ENCODE measurements at places on chromosomes 2 and 18.

DNA sequence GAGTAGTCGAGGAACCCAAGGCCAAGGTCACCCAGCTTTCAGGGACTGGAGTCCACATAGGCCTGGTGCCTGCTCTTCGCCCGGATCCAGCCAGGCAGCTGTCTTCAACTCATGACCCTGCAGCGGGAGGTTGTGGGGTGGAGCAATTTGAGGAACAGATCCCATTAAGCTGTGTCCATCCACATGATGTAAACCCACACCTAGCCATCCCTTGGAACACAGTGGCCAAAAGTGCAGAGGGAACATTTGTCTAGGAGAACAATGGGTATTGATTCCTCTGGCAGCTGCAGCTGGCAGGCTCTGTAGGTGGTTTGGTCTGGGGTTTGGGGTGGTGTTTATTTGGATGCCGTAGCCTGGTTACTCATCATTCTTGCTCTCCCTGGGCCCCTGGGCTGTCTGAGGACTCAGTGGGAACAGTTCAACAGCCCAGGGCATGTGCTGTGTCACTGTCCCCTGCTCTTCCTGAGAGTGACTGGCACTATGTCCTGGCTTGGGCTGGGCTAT, 99.4 kb downstream of the TFCP2L1 start:
- DNase-seq, result no peak

DNA sequence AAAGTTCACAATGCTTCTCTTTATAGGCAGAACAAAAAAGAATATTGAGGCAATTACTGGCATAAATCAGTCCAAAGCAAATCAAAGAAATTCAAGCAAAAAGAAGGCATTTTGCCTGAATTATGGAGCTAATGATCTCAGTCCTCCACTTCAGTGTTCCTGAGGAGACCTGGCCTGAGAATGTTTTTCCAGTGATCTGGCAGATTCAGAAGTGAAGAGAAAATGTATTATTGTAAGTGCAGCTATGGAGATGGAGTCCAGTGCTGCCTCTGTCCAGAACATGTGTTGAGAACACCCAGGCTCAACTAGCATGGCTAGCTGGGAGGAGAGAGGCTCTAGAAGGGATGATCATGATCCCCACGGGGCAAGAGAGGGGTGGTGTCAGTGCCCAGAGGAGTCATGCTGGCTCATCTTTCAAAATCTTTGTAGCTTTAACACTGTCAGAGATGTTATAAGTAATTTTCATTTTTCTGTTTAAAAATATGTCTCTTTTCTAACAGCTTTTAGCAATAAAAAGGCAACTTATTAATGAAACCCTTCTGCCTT, 367.0 kb upstream of the RAB12 start:
- DNase-seq, result no peak

- DNase-seq, result no peak
Measured at GRCh38 chr2:43051338-43051737, 175.1 kb downstream of the ZFP36L2 start.

DNA sequence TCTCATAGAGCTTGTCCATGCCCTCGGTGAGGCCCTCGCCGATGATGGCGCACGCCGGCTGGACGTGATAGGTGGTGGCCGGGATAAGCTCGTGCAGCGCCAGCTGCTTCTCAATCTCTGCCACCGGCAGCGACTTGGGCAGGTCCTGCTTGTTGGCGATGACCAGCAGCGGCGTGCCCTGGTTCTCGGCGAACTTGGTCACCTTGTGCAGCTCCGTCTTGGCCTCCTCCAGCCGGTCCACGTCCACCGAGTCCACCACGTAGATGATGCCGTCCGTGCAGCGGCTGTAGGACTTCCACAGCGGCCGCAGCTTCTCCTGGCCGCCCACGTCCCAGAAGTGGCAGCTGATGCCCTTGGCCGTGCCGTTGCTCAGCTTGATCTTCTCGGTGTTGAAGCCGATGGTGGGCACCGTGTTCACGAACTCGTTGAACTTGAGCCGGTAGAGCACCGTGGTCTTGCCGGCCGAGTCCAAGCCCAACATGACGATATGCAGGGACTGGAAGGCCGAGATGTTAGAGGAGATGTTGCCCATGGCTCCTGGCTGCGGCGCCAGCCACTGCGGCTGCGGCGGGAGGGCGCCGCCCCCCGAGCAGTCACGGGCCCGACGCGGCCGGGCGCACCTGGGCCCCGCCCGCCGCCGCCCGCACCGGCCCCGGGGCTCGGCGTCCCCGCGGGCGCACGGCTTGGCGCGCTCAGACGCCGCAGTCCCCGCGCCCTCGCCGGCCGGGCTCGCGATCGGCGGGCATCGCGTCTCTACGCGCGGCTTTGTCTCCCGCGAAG, 636 bp downstream of the ARL4C start:
- peak; percentile 31 for DNase-seq

GRCh38 chr18:8029061-8029460, 461.9 kb downstream of the PTPRM start:
- DNase-seq, result no peak

DNA sequence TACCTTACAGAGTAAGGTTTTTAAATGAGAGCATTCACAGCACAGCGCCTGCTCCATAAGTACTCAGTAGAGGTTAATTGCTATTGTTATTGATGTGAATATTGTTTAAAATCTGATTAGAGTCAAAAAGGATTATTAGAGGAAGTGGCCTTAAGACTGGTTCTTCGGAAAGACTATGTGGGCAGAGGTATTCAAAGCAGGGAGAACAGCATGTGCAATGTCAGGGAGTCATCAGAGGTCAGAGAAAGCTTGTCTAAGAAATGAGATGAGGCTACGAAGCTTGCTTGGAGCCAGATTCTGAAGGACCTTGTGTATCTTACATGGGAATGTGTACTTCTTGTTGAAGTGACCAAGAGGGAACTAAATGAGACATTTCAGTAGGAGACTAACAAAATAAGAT, 49.8 kb downstream of the PMS1 start:
- DNase-seq, result no peak

DNA sequence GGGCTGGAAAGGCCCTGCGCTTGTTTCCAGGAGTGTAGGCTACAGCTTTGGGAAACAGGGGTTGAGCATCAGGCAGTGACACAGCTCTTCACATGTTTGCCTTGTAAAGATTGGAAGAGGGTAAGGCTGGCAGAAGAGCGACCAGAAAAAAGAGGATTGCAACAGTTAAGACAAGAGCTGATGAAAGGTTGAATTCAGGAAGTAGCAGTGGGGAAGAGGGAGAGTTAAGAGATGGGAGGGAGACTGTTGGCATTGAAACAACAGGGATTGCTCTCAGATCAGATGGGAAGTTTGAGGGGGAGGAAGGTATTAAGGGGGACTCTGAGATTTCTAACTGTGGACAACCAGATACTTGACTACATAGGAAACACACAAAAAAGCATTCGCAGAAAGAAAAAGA, 96.9 kb downstream of the CTAGE1 start:
- DNase-seq, result no peak

GRCh38 chr2:224646242-224646846, 61.2 kb upstream of the CUL3 start:
- DNase-seq, result no peak

DNA sequence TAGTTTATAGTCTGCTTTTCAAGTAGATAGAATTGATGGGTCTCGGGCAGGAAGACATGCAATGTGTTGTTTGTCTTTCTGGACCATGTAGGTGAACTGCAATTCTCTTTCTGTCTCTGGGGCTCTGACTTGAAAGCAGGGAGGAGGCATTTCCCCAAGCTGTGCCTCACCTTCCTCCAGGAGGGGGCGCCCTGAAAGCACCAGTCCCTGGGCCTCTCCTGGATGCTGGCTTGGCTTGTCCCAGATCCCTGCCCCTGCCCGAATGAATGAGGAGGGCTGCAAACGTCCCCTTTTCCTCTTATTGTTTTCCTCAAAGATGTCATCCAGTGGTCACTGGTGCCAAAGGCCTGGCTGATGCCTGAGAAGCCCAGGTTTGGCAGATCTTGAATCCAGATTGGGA, 270.6 kb downstream of the CELF4 start:
- no peak for DNase-seq

GRCh38 chr2:12244070-12244469, 472.7 kb upstream of the TRIB2 start:
- no peak for DNase-seq

GRCh38 chr18:8468191-8468590, 141.0 kb upstream of the RAB12 start:
- no peak for DNase-seq

DNA sequence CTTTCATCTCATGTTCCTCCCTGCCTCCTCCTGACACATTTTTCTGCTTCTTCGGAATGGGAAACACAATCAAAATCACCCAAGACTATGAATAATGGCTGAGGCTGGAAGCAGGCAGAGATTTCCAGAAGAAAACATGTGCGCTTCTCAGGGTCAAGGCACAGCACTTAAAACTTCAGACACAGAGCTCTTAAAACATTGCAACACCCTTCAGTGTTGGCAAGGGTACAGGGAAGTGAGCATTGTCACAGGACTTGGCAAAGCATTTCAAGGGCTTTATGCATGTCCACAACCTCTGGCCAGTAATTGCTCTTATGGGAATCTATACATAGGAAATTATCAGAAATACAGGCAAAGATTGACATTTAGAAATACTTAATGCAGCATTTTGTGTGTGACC, 477.6 kb upstream of the KLHL29 start:
- no peak for DNase-seq

DNA sequence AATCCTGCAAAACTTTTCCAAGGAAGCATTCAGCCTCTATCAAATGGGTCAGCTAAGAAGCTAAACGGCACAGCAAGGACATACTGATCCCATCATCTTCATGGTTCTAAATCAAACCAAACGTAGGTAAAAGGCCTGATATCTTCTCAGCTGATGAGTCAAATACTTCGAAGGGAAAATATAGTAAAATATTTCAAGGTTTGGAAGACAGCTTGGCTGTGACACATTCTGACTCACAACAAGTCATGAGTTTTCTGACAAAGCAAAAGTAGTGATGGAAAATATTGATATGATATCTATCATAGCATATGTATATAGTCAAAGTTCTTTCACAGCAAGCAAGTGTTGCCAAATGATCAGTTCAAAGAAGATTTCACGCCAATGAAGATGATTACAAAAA, 31.5 kb downstream of the DOCK10 start:
- no peak for DNase-seq

GRCh38 chr18:12049978-12050811, 43.4 kb upstream of the ANKRD62 start:
- no peak for DNase-seq

DNA sequence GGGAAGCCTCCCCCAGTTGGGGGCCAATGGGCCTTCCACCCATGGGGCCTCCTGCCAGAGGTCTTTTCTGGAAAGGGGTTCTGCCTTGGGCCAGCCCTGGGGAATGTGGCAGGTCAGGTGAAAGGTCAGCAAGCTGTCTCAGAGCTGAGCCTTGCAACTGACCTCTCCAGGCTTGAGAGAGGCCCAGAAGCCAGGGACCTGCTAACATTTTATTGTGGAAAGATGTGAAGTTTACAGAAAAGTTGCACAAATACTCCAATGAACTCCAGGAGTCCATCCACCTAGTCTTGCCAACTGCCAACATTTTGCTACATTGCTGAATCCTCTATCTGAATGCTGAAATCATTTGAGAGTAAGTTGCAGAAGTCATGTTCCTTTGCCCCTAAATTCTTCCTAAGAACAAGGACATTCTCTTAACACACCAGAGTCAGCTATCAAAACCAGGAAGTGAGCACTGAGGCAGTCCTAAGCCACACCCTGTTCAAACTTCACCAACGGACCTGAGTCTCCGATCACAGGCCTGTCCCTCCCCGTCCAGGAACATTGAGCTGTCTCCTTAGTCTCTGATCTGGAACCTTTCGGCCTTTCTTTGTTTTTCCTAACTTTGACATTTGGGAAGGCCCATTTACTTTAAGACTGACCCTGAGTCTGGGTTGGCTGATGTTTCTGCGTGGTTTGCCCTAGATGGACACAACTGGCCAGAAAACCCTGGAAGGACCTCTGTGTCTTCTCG, 4.0 kb downstream of the SNORC start:
- no peak for DNase-seq

- no peak for DNase-seq
Measured at GRCh38 chr2:11597538-11598225, 63.8 kb downstream of the GREB1 start.

GRCh38 chr18:27656167-27656778, 471.2 kb upstream of the CHST9 start:
- no peak for DNase-seq

DNA sequence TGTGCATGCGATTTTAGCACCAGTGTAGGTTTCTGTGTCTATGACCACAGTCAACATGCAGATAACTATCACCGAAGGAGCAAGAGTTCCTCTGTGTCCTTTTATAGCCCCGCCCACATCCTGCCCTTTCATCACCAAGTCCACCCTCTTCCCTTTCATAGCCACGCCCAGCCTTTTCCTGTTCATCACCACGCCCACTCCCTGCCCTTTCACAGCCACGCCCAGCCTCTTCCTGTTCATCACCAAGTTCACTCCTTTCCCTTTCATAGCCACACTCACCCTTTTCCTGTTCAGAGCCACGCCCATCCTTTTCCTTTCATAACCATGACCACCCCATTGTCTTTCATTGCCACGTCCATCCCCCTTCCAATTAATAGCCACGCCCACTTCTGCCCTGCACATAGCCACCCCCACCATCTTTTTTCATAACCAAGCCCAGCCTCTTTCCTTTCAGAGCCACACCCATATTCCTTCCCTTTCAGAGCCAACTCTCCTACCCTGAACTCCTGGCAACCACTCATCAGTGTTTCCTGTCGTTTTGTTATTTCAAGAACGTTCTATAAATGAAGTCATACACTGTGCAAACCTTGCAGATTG, 273.9 kb downstream of the MYT1L start:
- peak; percentile 24 for DNase-seq

- DNase-seq, result no peak
Measured at GRCh38 chr18:21456428-21457178, 143.9 kb downstream of the ESCO1 start.

GRCh38 chr2:37654932-37655841, 16.3 kb downstream of the CDC42EP3 start:
- DNase-seq, result no peak

GRCh38 chr2:24220554-24221291, 45.9 kb downstream of the FAM228A start:
- no peak for DNase-seq

DNA sequence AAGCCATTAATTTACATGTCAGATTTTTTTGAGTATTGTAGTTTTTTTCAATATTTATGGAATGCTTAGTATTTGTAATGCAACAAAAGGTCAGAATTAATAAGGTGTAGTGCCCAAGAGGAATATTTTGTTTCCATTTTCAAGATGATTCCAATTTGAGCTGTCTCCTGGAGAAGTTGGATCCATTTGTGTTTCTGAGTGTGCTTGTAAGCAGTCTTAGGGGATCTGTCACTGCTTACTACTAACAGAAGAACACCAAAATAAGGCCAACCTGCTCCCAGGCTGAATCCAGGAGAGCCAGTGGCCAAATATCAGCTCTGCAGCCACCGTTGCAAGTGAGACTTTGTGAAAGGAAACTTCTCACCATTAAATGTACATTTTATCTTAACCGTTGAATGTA, 129.9 kb downstream of the AGAP1 start:
- DNase-seq, result no peak

GRCh38 chr18:45467293-45467692, 148.0 kb upstream of the SLC14A2 start:
- DNase-seq, result no peak

DNA sequence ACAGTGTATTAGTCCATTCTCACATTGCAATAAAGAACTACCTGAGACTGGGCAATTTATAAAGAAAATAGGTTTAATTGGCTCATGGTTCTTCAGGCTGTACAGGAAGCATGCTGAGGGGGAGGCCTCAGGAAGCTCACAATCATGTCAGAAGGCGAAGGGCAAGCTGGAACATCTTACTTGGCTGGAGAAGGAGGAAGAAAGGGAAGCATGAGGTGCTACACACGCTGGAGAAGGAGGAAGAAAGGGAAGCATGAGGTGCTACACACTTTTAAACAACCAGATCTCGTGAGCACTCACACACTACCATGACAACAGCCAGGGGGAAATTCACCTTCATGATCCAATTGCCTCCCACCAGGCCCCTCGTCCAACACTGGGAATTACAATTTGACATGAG, 95.3 kb upstream of the FAM110C start:
- no peak for DNase-seq

Measured in T-helper 9 cell (primary cell).